ENCODE measurements at places on chromosomes 11 and 22.

GRCh38 chr22:23243006-23243573 lies 62.8 kb downstream of the BCR start:
- DNase-seq = peak; percentile 49

GRCh38 chr11:115364896-115365295 lies 139.3 kb downstream of the CADM1 start:
- no peak for DNase-seq

DNA sequence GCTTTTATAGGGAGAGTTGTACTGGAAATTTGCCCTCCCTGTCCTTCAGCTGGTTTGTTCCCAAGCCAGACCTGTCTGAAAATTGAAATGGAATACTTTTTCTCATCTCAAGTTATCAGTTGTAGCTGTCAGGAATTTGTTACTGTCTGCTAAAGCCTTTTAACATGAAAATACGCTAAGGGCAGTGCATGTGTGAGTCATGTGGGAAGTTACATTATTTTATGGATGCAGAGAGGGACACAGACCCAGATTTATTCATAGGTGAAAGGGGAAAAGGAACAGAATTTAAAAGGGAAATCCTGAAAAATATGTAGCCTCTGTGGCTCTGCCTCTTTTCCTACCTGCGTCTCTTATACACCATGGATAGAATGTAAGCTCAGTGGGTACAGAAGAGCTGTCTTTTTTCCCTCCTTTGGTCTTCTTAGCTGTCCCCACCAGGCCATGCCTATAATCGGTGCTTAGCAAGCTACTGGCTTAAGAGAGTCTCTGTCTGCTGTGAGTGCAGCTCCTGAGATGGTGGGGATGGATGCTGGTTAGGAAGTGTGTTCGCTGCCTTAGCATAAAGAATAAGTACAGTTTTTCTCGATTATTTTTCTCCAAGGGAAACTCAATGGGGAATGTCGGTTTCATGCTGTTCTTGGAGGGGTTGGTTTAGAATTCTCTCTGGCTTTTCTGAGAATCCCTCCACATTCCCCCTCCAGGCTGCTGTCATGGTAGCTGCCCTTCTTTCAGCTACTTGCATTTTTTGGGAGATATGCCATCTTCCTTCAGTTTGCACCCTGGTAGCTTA lies 166.8 kb downstream of the TEAD1 start:
- DNase-seq = no peak

GRCh38 chr11:65389294-65389980 lies 3.0 kb downstream of the FRMD8 start:
- DNase-seq = no peak

GRCh38 chr11:11731311-11732083 lies 109.7 kb upstream of the GALNT18 start:
- DNase-seq = no peak

DNA sequence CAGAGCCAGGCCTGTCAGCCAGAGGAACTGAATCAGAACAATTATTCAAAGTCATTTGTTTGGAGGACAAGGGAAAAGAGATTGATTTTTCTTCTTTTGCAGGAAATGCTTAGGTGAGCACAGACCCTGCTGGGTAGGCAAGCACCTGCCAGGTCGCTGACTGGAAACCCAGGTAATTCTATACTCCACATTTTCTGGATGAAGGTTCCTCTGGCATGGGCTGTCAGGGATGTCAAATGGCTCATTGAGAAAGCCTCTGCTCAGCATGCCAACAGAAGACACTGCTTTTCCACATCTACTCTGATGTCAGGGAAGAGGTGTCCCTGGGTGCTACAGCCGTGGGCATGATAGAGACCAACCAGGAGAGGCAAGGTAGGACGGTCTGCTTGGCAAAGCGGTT lies 166.7 kb upstream of the SYN3 start:
- no peak for DNase-seq

- DNase-seq = no peak
Measured at GRCh38 chr22:17009640-17010291, 1.7 kb upstream of the GAB4 start.

DNA sequence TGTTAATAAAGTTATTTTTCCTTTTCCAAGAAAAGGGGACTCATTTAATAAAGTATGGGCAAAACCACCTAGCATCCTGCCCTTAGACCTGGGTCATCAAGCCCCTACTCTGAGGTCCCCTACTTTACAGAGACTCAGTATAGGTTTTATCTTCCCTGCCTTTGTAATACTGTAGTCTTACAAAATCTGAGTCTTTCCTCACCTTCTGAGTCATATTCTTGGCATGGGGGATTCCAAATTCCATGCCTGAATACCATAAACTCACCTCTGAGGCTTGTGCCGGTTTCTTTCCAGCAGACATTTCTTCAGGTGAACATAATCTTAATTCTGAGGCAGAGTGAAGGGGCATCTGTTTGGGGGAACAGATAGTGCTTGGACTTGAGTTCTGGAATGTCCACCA lies 282.5 kb downstream of the KCNA4 start:
- no peak for DNase-seq

DNA sequence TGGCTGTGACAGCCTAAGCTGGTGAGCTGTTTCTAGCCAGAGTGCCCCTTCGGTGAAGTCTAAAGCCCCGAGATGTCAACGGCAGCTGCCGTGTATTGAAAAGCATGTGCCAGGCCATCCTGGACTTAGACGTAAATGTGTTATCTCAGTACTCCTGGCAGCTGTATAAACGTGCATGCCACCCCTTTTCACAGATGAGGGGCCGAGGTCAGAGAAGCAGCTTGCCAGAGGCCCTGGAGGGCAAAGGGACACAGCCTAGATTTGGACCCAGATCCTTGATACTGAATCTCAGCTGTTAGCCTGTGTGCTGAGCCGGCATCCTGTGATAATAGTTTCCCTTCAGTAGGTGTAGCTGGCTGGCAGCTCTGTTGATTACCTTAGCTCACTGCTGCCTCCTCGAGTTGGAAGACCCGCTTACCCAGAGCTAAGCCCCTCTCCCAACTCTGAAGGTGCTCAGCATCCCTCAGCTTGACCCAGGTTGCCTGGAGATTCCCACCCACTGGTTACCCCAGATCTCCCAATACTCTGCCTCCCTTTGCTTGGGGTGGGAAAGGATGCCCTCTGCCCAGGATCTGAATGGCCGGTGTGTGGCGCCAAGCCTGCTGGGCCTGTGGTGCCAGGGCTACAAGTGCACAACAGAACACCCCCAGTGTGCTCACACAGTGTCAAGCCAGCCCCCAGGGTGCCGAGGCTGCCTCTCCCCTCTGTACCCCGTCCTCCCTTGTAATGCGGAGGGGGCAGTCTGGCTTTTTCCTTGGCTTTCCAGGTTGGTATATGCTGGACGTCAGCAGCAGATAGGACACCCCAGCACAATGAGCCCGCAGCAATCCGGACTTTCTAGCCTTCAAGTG lies 59.8 kb upstream of the WNT7B start:
- DNase-seq = no peak

DNA sequence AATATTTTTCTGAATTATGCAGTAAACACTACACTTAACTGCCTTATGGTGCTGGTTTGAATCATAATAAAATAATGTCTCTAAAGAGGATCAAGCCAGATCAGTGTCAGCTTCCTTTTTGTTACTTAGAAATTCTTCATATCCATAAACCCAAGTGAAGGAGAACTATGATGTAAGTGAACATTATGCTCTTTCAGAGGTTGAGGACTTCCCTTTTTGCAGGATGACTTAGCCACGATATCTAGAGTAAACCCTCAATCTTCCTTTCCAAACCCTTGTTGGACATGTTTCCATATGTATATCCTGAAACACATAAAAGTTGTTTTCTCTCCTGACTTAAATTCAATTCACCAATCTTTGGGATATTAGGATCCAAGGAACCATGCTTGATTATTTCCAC lies 19.1 kb downstream of the OR8D1 start:
- DNase-seq = no peak

DNA sequence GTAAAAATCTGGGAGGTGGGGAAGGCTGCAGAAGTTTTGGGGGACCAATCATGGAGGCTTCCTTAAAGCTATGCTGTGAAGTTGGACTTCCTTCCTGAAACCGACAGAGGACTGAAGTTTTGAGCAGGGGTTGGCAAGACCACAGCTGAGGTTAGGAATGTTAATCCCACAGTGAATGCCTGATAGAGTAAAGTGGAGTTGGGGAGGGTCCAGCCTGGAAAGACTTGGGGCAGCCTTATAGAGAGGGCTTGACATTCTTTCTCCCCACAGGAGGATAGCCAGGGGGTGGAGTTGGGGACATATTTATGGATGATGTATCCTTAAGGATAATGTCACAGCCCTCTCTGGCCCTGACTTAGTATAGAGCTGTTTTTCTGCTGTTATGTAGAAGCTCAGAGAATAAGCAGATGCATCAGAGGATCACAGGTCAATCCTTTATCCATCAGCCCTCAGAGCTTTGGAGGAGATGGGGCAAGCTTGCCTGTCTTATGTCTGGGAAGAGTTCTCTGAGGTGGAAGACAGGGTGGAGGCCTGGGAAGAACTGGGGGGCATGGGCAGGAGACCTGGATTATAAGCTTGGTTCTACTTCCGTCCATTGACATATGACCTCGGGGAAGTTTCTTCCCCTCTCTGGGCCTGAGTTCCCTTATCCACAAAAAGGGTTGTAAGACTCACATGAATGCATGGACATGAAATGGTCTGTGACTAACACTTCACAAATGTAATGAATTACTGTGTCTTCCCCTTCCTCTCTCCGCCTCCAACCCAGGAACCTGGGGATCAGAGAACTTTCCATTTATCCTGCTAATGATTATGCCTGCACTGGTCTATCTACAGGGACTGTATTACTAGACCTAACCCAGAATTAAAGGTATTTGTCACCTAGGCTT lies 317.8 kb downstream of the MIAT start:
- DNase-seq = no peak

- DNase-seq = no peak
Measured at GRCh38 chr11:15541079-15541478, 426.4 kb downstream of the INSC start.

DNA sequence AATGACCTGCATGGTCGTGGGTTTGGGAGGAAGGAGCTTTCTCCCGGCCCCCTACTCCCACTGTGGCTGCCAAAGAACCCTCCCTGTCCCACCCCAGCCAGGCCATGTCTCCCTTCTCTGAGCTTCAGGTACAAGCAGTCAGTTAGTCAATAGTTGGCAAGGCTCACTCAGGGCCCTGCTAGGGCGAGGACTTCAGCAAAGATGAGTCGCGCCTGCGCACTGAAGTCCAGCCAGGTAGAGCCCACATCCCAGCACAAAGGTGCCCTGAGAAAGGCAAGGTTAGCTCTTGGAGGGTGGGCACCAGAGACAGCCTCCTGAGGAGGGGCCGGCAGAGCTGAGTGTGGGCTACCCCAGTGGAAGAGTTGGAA lies 11.1 kb downstream of the C11orf86 start:
- no peak for DNase-seq

Measured in stimulated activated CD8-positive, alpha-beta memory T cell treated with anti-CD3 and anti-CD28 coated beads, Interleukin-12 subunit alpha, Interleukin-12 subunit beta, amount 100 ng/mL, for 1 hour (primary cell).